ENCODE measurements at places on chromosomes 5 and 9. TPM values are rescaled to one million over a fixed set of nuclear protein-coding genes. Genes with fewer than 3 reads are reported as not detected.
A peak's percentile ranks its signal among the peaks of the same experiment; 100 is the strongest.

DNA sequence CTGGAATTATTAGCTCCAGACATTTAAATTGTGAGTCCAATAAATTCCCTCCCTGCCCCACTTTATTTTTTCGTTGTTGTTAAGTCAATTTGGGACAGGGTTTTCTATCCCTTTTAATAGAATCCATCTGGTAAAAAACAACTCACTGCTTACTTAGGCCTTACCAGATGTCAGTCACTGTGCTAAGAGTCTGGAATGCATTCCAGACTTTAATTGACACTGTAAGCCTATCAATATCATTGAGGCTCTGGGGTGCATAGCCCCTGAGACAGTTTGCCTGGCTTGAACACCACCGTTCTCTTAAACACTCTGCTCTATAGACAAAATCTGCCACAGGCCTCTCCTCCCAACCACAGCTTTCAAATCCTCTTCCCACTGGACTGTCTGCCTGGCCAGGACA lies 175.9 kb downstream of the NSG2 start:
- DNase-seq, result no peak

GALNT12 gene
- 0.81 TPM for total RNA-seq

DNA sequence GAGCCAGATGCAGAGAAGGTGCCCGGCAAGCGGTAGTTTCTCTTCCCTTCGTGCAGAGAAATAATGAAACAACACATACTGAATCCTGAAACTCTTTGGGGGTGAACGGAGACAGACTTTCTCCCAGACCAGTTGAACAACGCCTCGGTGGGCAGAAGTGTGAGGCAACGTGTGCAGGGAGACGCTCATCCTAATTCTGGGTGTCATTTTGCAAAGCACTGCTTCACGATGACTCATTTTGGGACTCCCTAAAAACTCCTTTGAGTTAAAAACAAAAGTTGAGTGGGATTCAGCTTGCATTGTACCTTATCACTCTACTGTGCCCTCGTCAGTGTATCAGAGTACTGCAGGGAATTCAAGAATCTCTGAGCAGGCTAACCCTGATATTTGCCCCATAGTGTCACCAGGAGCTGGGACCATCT lies 3.5 kb upstream of the NEK6 start:
- no peak for DNase-seq

GPR21 gene
- not detected for total RNA-seq

MUSK gene
- total RNA-seq, result 0.15 TPM

DNA sequence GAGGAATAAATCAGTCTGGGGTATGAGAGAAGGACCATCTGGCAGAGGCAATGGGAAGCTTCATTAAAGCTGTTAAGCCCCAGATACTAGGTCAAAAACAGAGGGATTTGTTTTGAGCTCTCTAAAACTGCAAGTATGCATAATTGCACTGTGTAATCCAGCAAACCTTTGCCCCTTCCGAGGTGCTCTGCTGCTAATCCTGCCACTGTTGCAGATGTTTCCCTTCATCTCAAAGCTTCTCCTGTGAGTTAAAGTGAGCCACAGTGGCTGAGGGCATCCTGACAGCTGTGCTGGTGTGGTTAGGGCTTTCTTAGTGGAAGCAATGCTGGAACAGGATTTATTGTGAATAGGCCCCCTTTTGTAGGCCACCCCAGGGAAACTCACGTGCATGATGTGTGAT lies 160.3 kb upstream of the TRPC7 start:
- no peak for DNase-seq

DNA sequence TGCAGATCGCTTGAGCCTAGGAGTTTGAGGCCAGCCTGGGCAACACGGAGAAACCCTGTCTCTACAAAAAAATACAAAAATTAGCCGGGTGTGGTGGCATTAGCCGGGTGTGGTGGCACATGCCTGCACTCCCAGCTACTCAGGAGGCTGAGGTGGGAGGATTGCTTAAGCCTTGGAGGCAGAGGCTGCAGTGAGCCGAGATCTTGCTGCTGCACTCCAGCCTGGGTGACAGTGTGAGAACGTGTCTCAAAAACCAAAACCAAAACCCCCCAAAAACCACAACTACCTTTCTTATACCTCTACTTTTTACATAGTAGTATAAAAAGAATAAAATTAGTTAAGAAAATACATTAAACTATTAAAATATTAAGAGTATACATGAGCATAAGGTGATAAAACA lies 121.2 kb downstream of the RAPGEF6 start:
- no peak for DNase-seq

DNA sequence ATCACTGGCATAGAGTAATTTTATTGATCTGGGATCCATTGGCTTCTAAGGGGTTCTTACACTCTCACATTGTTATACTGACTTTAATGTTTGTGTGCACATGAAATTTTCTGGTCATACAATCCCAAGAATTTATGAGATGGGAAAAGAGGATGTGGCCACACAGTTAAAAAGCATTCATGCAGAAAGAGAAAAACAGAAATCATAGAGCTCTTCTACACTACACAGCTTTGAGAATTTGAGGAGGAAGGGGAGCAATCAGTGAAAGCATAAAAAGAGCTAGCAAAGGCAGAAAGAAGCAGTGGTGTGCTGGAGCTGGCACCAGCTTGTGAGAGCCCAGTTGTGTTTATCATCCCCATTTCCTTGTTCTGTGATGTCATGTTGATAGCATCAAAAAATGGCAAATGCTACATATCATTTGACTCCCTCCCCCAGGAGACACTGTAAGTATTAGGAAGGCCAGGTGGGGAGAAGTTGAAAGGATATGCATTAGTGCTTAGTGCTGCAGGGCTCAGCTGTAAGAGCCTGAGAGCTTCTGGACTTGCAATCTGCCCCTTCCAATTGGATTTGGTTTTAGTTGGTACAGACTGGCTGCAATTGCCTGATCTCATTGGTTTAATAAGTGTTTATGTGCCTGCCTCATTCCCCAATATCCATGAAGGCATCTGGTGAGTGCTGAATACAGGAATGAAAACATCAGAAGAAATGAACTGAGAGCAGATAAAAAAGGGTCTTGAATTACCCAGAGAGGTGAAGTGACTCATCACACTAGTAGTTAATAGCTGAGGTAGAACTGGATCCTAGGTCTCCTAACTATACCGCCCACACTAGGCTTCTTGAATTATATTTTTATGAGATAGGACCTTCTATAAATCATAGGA lies 30.9 kb downstream of the RHOBTB3 start:
- DNase-seq, result peak; percentile 81

DNA sequence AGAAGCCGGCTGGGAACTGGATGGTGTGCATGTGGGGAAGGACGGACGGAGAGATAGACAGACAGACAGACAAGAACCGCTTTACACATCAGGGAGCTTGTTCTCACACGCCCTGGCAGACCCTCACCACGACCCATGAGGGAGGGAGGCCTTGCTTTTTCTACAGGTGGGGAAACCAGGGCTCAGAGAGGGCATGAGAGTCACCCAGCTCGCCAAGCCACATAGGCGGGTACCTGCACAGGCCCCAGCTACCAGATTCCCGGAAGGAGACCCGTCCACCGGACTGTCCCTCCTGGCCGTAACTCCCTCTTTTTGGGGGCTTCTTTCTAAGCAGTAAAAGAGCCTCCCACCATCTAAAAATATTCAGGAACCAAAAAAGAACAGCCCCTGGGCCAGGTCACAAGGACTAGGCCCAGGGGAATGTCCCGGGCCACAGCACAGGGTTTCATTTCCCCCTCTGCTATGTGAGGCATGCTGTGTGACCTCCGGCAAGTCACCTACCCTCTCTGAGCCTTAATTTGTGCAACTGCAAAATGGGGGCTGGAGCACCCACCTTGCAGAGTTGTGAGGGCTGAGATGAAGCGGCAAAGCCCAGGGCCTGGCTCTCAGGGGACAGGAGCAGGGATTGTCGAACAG lies 84.4 kb upstream of the SARDH start:
- no peak for DNase-seq

GPX3 gene
- total RNA-seq, result 68.5 TPM

GRCh38 chr9:89437772-89438171 lies 60.1 kb downstream of the SEMA4D start:
- no peak for DNase-seq

GRCh38 chr9:130682421-130683121 lies 11.0 kb upstream of the EXOSC2 start:
- peak; percentile 86 for DNase-seq

SPINK13 gene
- not detected for total RNA-seq

ZFP2 gene
- not detected for total RNA-seq

DNA sequence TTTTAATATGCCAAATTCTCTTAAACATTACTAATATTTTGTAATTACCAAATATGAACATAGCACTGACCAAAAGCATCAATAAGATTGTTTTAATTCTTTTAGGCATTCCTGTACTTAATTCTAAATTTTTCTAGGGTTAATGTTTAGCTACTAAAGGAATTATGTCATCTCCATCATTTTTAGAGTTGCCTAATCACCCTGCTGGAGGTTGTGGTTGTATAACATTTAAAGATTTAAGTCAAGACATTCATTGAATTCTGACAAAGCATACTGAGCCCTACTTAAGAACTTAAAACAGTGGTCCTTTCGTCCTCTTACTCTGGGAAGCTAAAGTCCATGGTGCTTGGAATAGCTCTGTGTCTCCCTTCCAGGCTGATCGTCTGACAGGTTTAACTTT lies 28.1 kb upstream of the DAB2 start:
- DNase-seq, result no peak

GRCh38 chr5:55577353-55578060 lies 42.7 kb upstream of the PLPP1 start:
- no peak for DNase-seq

- peak; percentile 43 for DNase-seq
Measured at GRCh38 chr9:96719921-96720320, 58.0 kb downstream of the ZNF510 start.

DNA sequence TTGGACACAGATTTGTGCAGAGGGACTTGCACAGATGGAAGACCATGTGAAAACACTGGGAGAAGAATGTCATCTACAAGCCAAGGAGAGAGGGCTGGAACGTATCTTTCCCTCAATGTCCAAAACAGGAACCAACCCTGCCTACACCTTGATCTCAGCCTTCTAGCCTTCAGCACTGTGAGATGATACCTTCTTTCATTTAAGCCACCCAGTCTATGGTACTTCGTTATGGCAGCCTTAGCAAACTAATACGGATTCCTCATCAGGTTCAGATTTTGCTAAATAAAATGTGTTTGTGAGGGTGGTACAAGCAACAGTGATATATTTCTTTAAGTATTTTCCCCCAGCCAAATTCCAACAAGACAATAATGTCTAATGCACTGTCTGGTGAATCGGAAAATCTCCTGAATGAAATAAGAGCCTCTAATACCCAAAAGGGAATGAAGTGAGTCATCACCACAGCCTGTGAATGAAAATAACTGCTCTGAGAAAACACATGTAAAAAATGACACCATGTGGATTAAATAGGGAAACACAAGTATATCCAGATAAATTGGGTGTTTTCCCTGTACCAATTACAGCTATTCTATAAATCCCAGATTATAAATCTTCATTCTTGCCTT lies 182.8 kb upstream of the TARS1 start:
- DNase-seq, result peak; percentile 89

GRCh38 chr9:107751567-107752210 lies 262.1 kb upstream of the KLF4 start:
- peak; percentile 88 for DNase-seq

UBTD2 gene
- 31.0 TPM for total RNA-seq

GRCh38 chr9:122348288-122348777 lies 22.5 kb upstream of the PTGS1 start:
- DNase-seq, result no peak

- no peak for DNase-seq
Measured at GRCh38 chr5:14316471-14316870, 173.3 kb downstream of the TRIO start.

GRCh38 chr5:115016646-115017045 lies 153.1 kb downstream of the TRIM36 start:
- DNase-seq, result no peak

DNA sequence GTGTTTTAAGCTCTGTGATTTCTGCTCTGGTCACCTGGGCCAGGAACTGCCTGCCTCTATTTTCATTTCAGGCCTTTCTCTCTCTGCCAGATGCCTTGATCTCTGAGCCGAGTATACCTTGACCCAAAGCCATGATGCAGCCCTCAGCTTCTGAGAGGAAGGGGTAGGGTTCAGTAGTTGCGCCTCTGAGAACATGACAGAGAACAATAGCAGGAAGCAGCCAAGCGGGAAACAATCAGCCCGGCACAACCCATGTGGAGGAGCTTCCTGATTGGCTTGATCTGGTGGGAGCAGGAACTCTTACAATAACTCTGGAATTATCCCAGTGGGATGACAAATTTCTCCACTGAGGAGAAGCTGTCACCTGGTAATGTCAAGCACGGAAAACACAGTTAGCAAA lies 127.4 kb downstream of the PALM2AKAP2 start:
- DNase-seq, result no peak

DNA sequence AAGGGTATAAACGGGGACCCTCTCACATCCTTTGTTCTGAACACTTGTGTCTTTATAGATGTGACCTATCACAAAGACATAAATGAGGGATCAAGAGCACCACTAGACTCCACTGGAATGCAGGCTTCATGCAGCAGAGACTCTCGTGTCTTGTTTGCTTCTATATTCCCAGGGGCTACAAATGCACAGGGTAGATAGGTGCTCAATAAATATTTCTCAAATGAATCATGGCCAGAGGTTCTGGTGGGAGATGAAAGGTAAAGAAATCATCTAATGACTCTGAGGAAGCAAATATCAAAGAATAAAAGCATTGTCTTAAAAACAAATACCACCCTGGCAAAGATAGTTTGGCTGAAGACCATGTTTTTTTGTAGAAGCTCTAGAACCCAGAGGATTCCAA lies 6.6 kb downstream of the SLC36A3 start:
- DNase-seq, result no peak

DNA sequence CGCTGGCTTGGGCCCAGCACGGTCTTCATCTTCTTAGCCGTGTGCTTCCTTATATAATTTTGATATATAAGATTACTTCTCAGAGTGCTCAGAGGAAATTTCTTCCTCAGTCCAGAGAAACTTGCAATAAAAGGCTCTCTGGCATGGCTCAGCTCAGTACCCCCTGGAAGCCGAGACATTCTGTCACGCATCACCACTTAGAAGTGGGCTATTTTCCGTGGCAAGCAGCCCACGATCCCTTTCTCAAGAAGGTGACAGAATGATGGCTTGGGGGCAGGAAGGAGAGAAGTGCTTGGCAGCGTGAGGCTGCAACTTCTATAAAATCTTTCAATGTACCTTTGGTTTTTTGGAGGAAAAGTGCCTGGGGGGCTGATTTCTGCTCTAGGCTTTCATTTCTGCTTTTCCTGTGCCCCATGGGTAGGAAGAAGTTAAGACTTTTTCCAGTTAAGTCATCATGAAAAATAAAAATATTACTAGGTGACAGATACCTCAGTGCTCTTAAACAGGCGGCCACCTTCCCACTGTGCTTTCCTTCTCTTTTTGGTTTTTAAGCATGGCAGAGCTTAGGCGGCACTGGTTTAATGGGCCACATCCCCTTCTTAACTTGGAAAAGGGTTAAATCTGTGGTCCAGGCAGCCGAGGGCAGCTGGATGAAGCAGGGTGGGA lies 104.6 kb downstream of the MVB12B start:
- no peak for DNase-seq

GRCh38 chr5:26610577-26610976 lies 427.8 kb downstream of the CDH9 start:
- DNase-seq, result no peak

GRCh38 chr5:34959323-34959722 lies 30.0 kb downstream of the DNAJC21 start:
- DNase-seq, result peak; percentile 87

GRCh38 chr5:151600069-151600665 lies 9.0 kb upstream of the FAT2 start:
- no peak for DNase-seq
